Tibial artery (tissue), 4 donors: ENCODE measurements at places on chromosomes 5 and 9.
A peak's percentile ranks its signal among the peaks of the same experiment; 100 is the strongest.

- no peaks in the 10 kb centered on the region for H3K36me3 ChIP-seq
- H3K27ac ChIP-seq, result no peak overlapping the region
- H3K4me1 ChIP-seq, result peaks cover 4% of the 10 kb centered on the region
- no peak overlapping the region for H3K4me3 ChIP-seq
- no peak for DNase-seq
Measured at GRCh38 chr9:124075761-124076160, 64.2 kb downstream of the LHX2 start.

- no peak overlapping the region for H3K4me3 ChIP-seq
- no peaks in the 10 kb centered on the region for H3K4me1 ChIP-seq
- H3K27ac ChIP-seq, result no peak overlapping the region
- DNase-seq, result no peak
- no peaks in the 10 kb centered on the region for H3K36me3 ChIP-seq
- H3K27me3 ChIP-seq, result no peaks in the 10 kb centered on the region
Measured at GRCh38 chr9:27382975-27383374, 86.0 kb upstream of the EQTN start.

GRCh38 chr5:42228279-42228678, 195.0 kb upstream of the GHR start:
- no peaks in the 10 kb centered on the region for H3K27me3 ChIP-seq
- no peak for DNase-seq
- H3K36me3 ChIP-seq, result no peaks in the 10 kb centered on the region
- H3K4me1 ChIP-seq, result no peaks in the 10 kb centered on the region

GRCh38 chr9:4762886-4763541, 22.0 kb upstream of the AK3 start:
- peak overlapping the region; percentile 44 for H3K27ac ChIP-seq
- no peaks in the 10 kb centered on the region for H3K4me1 ChIP-seq
- H3K27me3 ChIP-seq, result no peaks in the 10 kb centered on the region
- peak overlapping the region; percentile 43 for H3K4me3 ChIP-seq
- H3K36me3 ChIP-seq, result no peaks in the 10 kb centered on the region
